ENCODE measurements at places on chromosomes 5 and 9. TPM values are rescaled to one million over a fixed set of nuclear protein-coding genes. Genes with fewer than 3 reads are reported as not detected.

Gene LHX3
- total RNA-seq: not detected

Gene PLEKHG4B
- total RNA-seq: not detected

Gene SLC36A3
- total RNA-seq: not detected

Gene PCDHA10
- total RNA-seq: not detected

Gene MYORG
- 29.5 TPM for total RNA-seq

Gene GCNT4
- not detected for total RNA-seq

Gene HSPB3
- total RNA-seq: not detected

Gene MOB3B
- total RNA-seq: 3.1 TPM

Gene MEF2C
- 0.08 TPM for total RNA-seq

Gene GABRA6
- total RNA-seq: not detected

Gene CHSY3
- not detected for total RNA-seq

Gene KIF12
- total RNA-seq: 36.4 TPM

Gene PCA3
- total RNA-seq: not detected

All from HT-29 (cell line).